D721Med (cell line): ENCODE measurements at places on chromosomes 3 and 15.

- DNase-seq = no peak
Measured at GRCh38 chr15:101773496-101774100, 29.7 kb upstream of the OR4F6 start.

GRCh38 chr15:67603063-67603462 lies 60.6 kb downstream of the MAP2K5 start:
- DNase-seq = no peak

DNA sequence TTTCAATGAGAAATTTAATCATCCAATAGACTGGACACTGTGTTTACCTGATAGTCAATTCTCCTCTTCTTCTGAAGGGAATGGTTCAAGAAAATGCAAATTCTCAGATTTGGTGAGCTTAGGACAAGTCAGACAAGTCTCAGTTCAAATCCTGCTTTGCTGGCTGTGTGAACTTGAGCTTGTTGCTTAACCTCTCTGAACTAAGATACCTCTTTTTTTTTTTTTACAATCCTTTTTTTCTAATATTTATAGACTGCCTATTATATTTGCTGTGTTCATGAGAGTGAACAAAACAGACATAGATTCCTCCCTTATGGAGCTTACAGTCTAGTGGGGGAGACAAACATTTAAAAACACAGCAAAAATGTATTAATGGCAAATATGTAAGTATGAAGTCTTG lies 8.2 kb upstream of the SLC28A1 start:
- DNase-seq = no peak

DNA sequence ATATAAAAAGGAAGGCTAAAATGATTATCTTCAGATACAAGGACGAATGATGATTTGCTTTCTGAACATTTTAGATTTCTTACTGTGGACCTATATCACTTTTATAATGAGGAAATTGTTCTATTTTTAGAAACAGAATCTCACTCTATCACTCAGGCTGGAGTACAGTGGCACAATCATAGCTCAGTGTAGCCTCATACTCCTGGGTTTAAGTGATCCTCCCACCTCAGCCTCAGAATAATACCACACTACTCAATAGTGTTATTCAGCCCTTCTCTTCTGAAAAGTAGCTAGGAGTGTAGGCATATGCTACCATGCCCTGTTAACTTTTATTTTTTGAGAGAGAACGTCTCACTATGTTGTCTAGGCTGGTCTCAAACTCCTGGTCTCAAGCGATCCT lies 15.8 kb downstream of the DNAJC13 start:
- DNase-seq = no peak

DNA sequence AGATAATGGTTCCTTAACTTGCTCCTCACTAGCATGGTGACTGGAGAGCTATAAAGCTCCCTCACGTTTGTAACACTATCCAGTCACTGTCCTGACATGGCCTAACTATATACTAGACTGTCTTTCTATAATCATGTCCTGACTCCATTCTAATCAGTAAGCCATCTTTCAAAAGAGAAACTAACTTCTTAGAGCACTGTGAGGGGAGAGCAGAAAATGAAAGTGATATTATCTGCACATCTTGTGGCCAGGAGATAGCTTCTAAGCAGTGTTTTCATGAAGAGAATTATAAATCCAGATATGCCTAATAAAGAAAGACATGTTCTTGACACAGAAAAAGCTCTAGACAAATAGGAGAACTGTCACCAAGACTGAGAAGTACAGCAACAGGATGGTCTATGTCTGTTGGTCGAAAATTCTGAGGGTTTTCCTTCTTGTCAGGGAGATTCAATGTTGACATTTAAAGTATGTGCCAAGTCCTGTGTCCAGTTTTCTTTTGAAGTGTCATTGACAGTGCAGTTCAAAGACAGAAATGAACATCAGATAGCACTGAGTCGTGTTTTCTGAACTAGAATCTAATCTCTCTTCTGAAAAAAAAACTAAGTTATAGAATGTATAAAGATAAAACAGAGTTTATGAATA lies 230.6 kb upstream of the PEX5L start:
- DNase-seq = no peak

DNA sequence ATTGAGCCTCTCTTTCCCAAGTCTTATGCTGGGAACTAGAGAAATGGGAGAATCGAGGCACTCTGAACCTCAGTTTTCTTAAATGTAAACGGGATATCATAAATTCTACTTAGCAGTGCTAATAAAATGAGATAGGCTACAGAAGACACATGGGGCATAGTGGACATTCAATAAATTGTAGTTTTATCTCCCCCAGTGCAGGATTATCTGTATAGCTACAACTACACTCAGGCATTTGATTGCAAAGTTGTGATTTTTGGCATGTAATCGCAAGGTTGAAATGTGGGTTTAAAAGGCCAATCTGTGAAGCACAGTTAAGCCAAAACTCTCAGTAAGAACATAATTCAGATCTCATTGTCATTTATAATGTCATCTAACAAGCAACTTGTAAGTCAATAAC lies 413.7 kb upstream of the LMCD1 start:
- DNase-seq = no peak

DNA sequence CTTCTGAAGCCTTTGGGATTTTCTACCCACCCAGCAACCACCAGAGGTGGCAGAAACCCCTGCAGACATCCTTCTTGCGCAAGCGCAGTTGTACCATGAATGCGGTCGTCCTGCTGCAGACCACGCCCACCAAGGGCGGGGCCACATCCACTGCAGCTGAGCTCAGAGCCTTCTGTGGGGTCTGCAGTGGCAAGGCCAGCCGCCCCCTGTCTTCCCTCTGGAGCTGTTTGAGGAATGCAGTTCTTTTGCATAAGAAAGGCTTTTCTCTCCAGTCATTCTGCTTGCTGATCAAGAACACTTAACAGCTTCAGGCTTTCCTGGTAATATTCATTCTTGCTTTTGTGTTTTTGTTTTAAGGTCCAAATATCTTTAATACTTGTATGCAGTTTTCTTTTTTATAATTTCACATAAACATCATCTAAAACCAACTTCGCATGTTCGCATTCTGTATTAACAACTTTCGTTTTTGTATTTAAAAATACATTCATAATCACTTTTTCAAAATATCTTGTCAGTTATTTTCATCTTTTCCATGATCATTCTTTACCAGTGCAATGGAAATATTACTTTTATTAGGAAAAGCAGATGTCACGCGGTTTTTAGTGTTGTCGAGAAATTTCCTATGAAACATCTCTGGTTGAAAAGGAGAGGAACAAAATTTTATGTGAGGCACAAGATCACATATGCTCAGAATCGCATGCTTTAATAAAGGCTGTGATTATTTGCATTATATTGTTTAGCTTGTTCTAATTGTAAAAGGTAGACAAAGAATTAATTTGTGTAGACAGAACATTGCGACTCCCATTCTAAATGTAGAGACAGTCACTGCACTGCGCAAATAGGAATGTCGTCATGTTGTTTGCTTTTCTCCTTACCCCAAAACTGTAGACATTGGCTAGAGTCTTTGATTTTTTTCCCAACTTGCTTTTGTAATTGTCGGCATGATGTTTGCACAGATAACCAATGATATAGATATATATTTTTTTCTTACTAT lies 98.1 kb upstream of the SNRPN start:
- no peak for DNase-seq

- DNase-seq = no peak
Measured at GRCh38 chr15:77797270-77797669, 164.6 kb upstream of the LINGO1 start.
